ENCODE measurements at places on chromosomes 3 and 15.

DNA sequence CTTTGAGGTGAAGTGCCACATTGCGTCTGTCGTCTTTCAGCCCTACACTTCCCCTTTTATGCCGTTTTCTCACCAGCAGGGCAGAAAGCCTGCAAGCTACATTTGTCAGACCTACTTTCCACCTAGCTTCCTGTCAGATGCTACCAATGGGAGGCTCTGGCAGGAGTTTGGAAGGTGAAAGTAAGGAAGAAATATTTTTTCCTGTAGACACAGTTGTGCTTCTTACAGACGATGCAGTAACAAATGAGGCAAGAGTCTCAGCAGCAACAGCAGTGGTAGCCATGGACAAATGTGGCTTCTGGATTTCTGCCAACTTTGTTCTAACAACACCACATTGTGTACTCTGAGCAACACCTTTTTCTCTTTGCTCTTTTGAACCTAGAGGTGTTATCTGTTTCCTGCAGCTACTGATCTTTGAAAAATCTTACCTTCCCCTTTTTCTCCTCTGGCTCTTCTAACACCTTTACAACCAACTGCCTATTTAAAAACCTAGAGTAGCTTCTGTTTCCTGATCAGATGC is 70.6 kb upstream of the STT3B start:
- peak; percentile 33 for DNase-seq

- DNase-seq: peak; percentile 61
These were observed 120.3 kb downstream of the ETFA start for GRCh38 chr15:76190751-76191538.

- DNase-seq: no peak
These were observed 48.3 kb downstream of the EXD1 start for GRCh38 chr15:41182266-41182665.

DNA sequence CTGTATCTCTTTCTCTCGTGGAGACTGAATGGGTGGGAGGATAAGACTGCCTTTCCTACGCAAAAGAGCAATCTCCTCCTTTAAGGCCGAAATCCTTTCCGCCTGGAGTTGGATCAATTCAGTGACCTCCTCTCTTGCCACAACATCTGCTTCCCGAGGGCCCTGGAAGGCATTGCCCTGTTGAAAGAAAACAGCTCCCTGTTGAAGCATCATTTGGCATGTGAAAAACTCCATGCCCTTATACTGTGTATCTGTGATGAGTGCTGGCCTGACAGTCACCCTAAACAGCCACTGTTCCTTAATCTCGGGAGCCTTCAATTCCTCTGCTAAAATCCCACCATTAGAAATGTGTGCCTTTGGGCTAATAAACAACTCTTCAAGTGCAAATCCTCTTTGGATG is 80.2 kb downstream of the BOC start:
- DNase-seq: no peak

- peak; percentile 88 for DNase-seq
These were observed 62.7 kb upstream of the SLCO3A1 start for GRCh38 chr15:91790836-91791235.

GRCh38 chr3:30112902-30113484 is 493.4 kb upstream of the TGFBR2 start:
- DNase-seq: peak; percentile 31

DNA sequence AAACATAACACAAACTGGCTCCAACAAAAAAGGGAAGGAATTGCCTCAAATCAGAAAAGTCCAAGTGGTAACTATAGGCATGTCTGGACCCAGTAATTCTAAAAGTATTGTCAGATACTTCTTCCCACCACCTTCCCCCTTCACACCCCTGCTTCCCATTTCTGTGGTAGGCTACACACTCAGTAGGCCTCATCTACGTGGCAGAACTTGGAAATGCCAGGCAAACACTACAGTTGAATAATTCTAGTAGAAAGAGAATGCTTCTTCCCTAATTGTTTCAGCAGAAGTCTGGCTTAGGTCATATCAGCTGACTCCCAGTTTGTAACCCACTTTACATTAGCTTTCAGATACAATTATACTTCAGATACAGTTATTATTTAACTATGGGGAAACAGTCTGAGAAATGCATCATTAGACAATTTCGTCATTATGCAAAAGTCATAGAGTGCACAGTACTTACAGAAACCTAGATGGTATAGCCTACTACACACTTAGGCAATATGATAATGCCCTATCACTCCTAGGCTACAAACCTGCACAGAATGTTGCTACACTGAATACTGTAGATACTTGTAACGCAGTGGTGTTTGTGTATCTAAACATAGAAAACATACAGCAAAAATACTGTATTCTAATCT is 6.4 kb downstream of the SETMAR start:
- no peak for DNase-seq

- DNase-seq: no peak
These were observed 53.9 kb upstream of the TEX55 start for GRCh38 chr3:119091936-119092677.

DNA sequence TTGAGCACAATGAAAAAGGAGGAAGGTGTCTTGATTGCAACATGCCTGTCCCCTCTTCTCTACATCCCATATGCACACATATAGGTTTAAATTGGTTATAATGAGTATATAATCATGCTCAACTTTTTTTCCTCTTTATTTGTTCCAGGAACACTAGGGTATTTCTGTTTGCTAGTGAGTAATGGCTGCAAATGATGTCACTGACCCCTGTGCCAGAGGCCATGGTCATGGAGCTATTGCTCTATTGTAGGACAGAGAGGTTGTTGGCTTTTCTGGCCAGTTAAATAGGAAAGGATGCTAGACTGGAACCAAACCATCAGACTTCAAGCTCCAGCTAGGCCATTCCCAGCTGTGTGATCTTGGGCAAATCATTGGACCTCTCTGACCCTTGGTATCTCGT is 9.6 kb downstream of the ARHGEF3 start:
- no peak for DNase-seq

All from mammary epithelial cell (primary cell).